ENCODE measurements at places on chromosomes 7 and 10.
A peak's percentile ranks its signal among the peaks of the same experiment; 100 is the strongest.

GRCh38 chr10:85643171-85643844 is 723.3 kb downstream of the GRID1 start:
- DNase-seq: no peak

DNA sequence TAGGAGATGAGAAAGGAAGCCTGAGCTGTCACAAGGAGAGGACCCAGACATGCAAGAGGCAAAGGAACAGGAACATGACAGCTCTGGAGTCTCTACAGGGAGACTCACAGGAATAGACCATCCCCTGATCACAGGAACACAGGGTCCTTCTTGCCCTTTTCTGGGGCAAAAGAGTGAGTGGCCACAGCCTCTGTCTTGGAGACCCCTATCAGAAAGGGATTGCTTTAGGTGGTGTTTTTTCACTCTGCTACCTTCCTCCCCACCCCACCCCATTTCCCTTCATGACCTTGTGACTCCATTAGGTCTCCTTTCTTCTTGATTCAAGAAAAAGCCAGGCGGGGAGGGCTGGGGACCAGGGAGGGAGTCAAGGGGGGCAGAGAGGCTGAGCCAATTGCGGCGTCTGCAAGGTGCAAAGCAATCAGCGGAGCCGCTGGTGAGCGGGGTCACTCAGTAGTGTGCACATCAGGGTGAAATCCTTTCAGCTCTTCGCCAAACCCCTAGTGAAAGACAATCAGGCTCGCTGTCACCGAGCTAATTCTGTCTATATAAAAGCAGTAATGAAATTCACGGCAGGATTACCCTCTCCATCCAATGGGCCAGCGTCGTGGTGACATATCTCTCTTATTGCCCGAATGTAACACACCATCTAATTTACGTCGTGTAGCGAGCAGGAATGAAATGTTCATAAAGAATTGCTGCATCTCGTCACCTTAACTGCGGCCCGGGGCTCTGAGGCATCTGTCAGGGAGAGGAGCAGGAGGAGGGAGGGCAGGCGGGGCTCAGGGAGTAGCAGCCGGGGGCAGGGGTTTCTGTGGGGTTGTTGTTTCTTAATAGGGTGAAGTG is 31.5 kb upstream of the BTRC start:
- DNase-seq: no peak

DNA sequence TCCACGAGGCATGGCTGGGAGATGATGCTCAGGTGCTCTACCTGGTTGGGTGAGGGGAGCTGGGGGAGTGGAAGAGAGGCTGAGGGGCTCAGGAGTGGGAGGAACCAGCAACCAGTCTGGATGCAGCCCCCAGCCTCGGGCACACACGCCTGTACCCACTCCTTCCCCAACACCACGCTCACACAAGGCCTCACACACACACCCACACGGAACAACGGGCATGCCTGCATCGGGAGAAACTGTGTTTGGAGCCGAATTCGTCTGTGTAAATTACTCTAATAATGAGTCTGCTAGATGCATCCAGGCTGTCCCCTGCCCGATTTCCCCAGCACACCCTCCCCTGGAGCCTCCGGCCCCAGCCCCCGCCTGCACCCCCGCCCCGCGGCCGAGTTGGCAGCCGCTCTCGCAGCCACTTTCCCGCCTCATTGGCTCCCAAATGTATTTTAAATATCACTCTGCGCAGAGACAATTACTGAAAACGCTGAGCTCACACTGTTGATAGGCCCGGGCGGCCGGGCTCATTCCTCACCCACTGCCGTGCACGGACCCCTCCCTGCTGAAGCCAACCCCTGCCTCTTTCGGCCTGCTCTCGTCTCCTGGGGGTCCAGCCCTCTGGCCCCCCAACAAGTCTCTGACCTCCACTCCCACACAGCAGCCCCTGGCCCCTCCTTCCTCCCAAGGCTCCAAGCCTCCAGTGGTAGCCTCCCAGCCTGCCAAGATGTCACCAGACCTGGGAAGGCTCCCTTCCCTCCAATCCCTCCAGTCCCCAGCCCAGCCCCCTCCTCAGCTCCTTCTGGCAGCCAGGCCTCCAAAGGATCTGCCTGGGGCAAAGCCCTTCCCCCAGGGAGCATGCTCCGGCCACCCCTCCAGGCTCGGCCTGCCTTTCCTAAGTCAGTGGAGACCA is 11.1 kb downstream of the H2BK1 start:
- DNase-seq: peak; percentile 59

GRCh38 chr10:27644307-27644939 is 101.2 kb downstream of the MKX start:
- no peak for DNase-seq

DNA sequence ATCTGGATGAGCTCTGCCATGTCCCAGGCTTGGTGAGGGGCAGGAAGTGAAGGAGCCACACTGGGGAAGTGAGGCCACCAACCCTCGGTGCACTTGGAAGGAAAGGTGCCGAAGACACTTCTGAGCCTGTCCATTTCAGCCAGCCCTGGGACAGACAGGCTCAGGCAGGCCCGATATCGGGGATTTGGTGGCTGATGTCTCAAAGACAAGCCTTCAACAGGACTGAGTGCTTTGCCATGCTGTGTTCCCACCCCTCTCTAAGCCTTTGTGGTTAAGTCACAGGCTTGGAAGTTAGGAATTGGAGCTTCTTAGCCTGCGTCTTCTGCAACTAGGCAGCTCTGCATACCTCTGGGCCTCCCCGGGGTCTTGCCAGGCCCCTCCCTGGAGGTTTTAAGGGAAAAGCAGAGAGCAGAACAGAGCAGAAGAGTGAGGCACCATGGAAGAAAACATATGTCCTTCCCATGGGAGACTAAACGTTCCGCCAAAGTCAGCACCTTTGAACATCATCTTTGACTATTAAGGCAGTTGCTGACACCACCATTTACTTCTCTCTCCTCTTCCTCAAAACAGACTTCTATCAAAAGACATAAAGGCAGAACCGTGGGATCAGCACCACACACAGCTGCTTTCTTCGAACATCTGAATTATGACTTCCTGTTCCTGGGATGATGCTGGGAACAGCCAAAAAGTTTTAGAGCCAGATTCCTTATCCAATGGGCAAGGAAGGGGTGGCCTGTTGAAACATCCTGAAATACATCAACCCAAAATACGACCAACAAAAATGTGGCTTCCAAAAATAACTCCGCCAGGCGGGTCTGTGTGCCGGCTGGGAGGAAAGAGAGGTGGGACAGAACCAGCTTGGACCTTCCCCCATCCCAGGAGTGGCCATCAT is 71.8 kb downstream of the AFAP1L2 start:
- DNase-seq: no peak

GRCh38 chr7:84111842-84112241 is 82.7 kb downstream of the SEMA3A start:
- no peak for DNase-seq

GRCh38 chr7:123712619-123713018 is 36.2 kb downstream of the WASL start:
- DNase-seq: no peak

DNA sequence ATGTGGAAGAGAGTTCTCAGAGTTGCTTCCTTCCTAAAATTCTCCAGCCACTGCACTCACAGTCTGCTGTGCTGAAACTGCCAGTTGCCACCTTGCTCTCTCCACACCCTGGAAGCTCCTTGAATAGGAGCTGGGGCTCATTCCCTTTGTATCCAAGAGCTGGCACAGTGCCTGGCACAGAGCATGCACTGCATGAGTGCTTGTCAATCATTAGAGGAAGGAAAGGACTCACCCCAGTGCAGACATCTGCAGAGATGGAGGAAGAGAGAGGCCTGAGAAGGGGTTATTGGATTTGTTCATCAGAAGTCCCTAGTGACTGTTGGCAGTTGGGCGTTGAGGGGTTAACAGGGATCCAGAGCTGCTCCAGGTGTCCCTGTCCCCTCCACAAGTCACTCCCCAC is 41.7 kb upstream of the DUSP5 start:
- DNase-seq: no peak

Measured in C1 segment of cervical spinal cord (tissue), 14 donors.